ENCODE measurements at places on chromosomes 11 and 22. TPM values are rescaled to one million over a fixed set of nuclear protein-coding genes. Genes with fewer than 3 reads are reported as not detected.

- no peak for DNase-seq
- H3K27me3 ChIP-seq, result no peaks in the 10 kb centered on the region
- H3K4me1 ChIP-seq, result no peaks in the 10 kb centered on the region
- H3K27ac ChIP-seq, result no peak overlapping the region
- no peaks in the 10 kb centered on the region for H3K36me3 ChIP-seq
- H3K4me3 ChIP-seq, result no peak overlapping the region
These were observed 342.5 kb downstream of the LRRC4C start for GRCh38 chr11:41116970-41117369.

DDI1 gene
- not detected for total RNA-seq

DNA sequence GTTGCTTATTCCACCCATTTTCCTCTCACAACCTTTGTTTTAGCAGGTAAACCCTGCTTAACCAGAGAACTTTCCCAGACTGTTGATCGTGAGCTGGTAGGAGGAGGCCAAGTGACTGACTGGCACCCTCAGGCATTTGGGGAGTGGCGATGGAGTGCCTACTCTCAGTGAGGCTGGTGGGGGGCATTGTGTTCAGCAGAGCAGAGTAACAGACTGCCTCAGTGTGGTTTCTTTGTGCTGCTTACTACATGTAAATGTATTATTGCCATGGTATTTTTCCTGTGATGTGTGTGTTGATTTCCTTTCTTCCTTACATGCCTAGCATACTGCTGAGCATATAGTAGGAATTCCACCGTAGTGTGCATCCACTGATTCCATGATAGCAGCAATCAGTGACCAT is 2.6 kb downstream of the MARK2 start:
- H3K27me3 ChIP-seq, result no peaks in the 10 kb centered on the region
- peak overlapping the region; percentile 93 for H3K4me3 ChIP-seq
- peaks cover 52% of the 10 kb centered on the region for H3K4me1 ChIP-seq
- peak; percentile 46 for DNase-seq

DNA sequence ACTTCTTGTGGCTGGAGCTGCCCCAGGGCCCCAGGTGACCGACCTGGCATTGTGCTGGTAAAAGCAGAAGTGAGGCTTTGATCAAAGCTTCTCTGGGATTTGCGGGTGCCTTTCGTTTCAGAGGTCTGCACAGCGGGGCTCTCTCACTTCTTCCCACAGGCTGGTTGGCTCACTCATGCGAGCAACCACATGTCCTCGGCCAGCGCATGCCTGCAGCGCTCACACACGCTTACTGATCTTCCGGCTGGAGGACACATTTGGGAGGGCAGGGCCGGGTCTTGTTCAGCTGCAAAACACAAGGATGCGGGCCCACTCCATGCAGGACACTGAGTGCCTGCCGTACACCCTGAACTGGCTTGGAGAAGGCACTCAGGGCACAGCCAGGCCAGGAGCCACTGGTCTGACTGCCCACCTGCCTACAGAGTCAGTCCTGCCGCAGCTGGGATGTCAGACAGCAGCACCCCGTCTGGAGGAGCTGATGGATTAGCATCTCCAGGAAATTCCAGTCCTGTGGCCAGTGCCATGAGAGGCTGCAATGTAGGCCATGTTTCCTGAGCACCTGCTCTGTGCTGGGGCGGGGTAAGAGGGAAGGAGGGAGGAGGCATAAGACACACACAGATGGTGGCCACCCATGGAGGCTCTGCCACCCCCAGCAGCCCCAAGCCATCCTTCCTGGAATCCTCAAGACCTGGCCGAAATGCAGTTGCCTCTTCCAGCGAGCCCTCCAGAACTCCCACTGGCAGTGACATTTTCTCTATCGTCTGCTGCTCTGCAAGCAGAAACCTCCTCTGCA is 1383.2 kb downstream of the BRD1 start:
- no peak overlapping the region for H3K4me3 ChIP-seq
- H3K27ac ChIP-seq, result no peak overlapping the region
- no peaks in the 10 kb centered on the region for H3K36me3 ChIP-seq
- H3K27me3 ChIP-seq, result no peaks in the 10 kb centered on the region
- H3K4me1 ChIP-seq, result no peaks in the 10 kb centered on the region

GRCh38 chr11:75315439-75315805 is 36.0 kb downstream of the ARRB1 start:
- no peak for DNase-seq
- H3K27ac ChIP-seq, result no peak overlapping the region
- H3K4me1 ChIP-seq, result peaks cover 12% of the 10 kb centered on the region
- H3K27me3 ChIP-seq, result no peaks in the 10 kb centered on the region
- no peak overlapping the region for H3K4me3 ChIP-seq
- H3K36me3 ChIP-seq, result no peaks in the 10 kb centered on the region
